ENCODE measurements at places on chromosomes 3 and 15.

- no peak for DNase-seq
These were observed 24.7 kb upstream of the EOMES start for GRCh38 chr3:27746838-27747237.

DNA sequence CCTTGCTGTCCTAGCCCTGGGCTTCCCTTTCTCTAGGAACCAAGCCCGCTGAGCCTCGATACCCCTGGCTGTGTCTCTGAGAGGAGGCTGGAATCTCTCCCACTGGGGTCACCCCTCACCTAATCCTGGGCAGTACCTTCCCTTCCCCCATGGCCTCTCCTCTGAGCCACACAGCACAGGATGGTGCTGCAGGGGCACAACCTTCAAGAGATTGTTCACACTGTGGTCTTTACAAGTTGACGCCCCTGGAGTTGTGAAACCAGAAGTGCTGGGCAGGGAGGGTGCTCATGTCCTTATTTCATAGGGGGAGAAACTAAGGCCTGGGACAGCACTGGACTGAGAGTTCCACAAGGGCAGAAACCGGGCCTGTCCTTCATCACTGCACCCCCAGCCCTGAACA, 70.9 kb upstream of the TMEM115 start:
- no peak for DNase-seq

- DNase-seq = peak; percentile 96
These were observed at the start of gene CD47 for GRCh38 chr3:108090701-108091497. TSS of gene CD47 (minus strand) at chr3:108091031. CDS start at chr3:108090908, 123 bp downstream.

GRCh38 chr3:175598740-175599139, 739.6 kb downstream of the NAALADL2 start:
- DNase-seq = no peak

GRCh38 chr15:52805351-52806283, 15.5 kb upstream of the ONECUT1 start:
- DNase-seq = peak; percentile 79

DNA sequence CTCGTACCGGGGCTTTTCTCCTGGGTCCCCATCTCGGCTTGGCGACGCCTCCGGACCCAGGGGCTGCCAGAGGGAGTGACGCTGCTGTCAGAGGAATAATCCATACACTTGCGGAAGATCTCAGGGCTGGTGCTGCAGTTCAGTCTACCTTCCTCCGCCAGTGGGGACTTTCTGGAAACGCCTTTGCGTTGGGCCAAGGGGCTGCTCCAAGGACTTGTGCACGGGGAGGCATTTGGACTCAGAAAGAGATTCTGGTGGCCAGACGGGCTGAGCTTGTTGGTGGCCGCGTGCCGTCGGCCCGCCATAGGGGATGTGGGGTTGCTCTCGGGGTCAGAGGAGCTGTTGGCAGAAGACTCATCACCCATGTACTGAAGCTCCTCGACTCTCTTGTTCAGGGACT, 21.8 kb downstream of the LARP6 start:
- no peak for DNase-seq

DNA sequence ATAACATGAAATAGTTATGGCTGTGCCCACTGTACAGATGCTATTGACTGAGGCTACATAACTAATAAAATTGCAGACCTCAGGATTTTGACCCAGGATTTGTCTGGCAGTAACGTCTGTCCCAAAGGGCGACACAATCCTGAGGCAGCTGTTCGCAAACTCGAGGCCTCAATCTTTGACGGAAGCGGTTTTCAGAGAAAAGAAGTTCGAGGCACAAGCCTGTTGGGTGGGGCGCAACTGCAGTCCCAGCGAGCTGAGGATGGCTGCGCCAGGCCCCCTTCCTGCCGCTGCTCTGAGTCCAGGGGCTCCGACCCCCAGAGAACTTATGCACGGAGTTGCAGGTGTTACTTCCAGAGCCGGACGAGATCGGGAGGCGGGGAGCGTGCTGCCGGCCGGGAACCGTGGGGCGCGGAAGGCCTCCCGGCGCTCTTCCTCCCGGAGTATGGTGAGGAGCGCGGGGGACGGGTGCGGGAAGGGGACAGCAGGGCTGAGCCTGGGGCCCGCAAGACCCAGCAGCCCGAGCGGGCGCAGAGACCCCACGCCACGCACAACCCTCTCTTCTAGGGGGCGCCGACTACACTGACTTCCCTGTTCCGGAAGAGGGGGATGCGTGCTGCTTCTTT, at the start of gene PARP15:
PARP15 (plus strand) TSS at position 242 of the 623 bp plus-strand sequence; CDS start at position 260, 18 bp downstream.
- DNase-seq = peak; percentile 47

- no peak for DNase-seq
These were observed 35.7 kb upstream of the TMEM45A start for GRCh38 chr3:100456745-100457144.

GRCh38 chr3:46393554-46394434, 13.1 kb downstream of the CCR5AS start:
- no peak for DNase-seq

GRCh38 chr15:59879506-59880265, 124.4 kb upstream of the FOXB1 start:
- no peak for DNase-seq

- peak; percentile 49 for DNase-seq
These were observed 136.8 kb downstream of the FOXP1 start for GRCh38 chr3:71446734-71447133.

DNA sequence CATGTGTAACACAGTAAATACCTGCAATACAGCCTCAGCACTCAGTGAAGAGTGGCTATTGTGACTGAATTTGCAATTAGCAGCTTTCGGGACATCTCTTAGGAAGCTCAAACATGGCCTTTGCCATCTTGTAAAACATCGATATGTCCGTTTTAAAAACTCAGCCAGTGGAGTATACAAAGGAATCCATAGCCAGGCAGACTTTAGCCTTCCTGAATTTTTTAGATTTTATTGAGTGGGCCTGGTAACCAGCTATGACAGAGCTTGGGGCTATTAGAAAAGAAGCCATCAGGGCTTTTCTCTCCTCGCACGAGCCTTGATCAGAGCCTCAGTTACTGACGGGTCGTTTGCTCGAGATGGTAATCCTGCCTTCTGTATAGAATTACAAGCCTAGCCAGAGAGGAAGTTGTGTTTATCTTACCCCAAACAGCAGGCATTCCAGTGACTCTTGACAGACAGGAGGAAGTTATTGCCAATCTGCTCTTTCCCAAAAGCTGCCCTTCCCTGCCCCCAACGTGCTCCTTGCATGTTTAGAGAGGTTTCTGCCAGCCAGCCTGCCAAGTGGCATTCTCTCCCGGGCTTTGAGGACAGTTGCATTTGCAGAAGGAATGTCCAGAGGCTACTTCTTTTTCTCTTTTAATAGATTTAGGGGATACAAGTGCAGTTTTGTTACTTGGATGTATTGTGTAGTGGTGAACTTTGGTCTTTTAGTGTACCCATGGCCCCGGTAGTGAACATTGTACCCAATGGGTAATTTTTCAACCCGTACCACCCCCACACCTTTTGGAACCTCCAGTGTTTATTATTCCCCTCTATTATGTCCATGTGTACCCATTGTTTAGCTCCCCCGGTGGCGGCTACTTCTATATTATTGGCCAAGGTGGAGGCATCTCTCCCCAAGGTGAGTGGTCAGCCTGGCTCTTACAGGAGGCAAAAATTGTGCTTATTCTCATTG, 40.6 kb downstream of the ITPR1 start:
- no peak for DNase-seq

DNA sequence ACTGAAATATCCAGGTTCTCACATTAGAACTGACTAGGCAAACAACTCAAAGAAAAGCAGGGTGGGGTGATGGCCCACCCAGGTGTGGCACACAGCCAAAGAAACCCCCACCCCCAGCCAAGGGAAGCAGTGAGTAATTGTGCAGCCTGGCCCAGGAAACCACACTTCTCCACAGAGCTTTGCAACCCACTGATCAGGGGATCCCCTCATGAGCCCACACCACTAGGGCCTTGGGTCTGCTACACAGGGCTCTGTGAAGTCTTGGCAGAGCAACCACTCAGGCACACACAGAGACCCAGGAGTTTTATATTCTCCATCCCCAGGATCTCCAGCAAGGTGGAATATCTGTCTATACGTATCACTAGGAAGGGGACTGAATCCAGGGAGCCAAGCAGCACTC, 22.2 kb upstream of the TRIM42 start:
- DNase-seq = no peak

DNA sequence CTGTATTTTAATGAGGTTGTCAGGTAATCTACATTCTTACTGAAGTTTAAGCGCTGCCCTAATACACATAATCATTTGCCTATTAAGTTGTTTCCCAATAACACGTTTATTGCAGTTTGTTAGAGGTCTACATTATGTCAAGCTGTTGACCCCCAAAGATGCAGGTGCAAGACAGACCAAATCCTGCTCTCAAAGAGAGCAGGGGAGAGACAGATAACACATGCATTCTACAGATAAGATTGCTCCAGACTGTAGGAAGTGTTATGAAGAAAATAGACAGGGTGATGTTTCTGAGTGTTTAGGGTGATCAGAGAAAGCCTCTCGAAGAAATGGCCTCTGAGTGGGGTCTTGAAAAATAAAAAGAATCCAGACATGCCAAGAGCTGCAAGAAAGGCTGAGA, 24.8 kb upstream of the OXTR start:
- no peak for DNase-seq

- DNase-seq = no peak
These were observed 30.4 kb upstream of the PLAAT1 start for GRCh38 chr3:193210618-193211017.

- no peak for DNase-seq
These were observed 210.3 kb upstream of the CNTN6 start for GRCh38 chr3:882533-882932.

GRCh38 chr3:124266487-124266886, 274.6 kb upstream of the ROPN1 start:
- DNase-seq = peak; percentile 82

DNA sequence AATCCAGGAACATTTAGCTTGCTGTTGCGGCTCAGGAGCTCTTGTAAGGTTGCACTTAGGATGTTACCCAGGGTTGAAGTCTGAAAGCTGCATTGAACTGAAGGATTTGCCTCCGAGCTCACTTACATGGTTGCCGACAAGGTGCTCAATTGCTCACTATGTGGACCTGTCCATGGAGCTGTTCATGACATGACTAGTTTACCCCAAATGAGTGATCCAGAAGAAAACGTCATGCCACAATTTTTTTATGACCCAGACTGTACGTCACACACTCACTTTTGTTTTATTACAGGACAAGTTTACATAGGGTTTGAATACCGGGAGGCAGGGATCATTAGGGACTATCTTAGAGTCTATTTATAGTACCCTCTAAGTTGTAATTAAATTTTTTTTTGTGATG, 21.0 kb upstream of the CLDN11 start:
- no peak for DNase-seq

GRCh38 chr3:112763258-112763657, 83.4 kb downstream of the CD200R1L start:
- no peak for DNase-seq

- peak; percentile 38 for DNase-seq
These were observed 12.1 kb downstream of the MRPS22 start for GRCh38 chr3:139355891-139356290.

GRCh38 chr3:60417576-60417975, 833.7 kb downstream of the FHIT start:
- peak; percentile 69 for DNase-seq

DNA sequence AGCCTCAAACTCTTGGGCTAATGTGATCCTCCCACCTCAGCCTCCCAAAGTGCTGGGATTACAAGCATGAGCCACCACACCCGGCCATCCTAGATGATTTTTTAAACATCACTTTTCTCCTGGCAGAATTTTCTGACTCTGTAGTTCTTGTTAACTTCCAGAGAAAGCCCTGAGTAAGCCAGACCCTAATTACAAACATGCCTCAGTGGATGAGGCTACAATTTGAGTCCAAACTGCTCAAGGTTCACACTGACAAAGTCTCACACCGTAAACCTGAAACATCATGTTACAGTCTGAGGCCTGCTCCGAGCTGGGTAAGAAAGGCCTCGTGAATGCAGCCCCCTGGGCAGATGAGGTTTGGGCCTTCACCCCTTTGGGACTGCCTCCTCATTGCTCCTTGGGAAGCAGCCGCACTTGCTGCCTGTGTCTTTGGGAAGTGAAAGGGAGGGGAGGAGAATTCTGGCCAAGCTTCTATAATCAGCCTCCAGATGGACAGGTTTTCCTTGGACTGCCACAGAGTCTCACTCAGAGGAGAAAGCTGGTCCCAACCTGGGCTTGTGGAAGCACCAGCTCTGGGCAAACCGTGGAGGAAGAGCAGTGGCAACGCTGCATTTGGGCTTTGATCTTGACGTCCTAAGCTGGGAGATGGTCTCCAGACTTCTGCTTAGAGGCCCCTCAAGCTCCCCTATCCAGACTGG, 46.0 kb downstream of the CA12 start:
- DNase-seq = no peak

GRCh38 chr3:97232393-97233034, 418.1 kb downstream of the EPHA6 start:
- DNase-seq = peak; percentile 49

GRCh38 chr3:77147836-77148578, 108.1 kb downstream of the ROBO2 start:
- no peak for DNase-seq

DNA sequence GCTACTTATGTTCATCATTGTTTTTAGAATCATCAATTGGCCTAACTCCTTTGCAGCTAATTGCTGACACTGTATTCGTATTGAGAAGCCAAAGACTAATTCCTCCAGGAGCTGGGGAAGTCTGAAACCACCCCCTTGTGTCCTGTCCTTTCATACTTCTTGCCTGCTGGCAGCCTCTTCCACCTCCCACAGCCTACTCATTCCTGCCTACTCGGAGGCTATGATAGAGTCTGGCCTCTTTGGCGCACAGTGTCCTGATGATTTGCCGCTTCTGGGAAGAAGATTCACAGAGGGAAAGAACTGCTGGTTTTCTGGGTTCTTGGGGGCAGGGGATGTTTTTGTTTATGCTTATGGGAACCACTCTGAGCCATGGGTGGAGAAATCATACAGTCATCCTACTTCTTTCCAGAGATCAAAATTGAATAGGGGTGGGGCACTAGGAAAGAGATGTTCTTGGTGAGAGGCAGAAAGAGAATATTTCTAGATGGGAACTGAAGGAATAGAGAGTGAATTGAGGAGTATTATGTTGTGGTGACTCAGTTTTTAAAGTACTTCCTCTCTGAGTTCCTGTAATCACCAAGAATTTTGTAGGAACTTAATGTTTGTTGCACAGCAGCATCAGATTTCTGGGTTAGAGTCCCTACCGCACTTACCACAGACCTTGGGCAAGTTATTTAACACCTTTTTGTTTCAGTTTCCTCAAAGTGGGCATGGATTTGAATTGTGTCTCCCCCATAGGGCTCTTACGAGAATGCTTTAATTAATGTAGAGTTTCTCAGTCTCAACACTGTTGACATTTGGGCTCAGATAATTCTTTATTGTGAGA, 22.1 kb upstream of the SCAANT1 start:
- no peak for DNase-seq

DNA sequence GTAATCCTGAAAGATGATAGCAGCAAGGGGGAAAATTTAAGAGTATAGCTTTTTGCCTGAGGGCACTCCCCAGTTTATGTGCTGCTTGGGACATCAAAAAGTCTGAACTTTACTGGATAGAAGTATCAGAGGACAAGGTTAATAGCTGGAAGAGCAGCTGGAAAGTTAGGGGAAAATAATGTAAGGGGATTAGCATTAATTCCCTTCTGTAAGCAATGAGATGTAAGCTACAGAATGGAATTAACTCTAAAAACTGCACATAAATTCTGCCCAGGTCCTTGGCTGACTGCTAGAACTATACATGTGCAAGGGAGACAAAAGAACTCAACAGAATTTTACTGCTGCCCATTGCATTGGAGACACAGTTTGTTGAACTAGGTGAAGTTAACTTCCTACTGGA, 55.6 kb downstream of the ATP11B start:
- DNase-seq = no peak

Measured in eye (tissue), 1 donor.